ENCODE measurements at places on chromosomes 7 and 10. TPM values are rescaled to one million over a fixed set of nuclear protein-coding genes. Genes with fewer than 3 reads are reported as not detected.

The PNLIP gene
- total RNA-seq = not detected

DNA sequence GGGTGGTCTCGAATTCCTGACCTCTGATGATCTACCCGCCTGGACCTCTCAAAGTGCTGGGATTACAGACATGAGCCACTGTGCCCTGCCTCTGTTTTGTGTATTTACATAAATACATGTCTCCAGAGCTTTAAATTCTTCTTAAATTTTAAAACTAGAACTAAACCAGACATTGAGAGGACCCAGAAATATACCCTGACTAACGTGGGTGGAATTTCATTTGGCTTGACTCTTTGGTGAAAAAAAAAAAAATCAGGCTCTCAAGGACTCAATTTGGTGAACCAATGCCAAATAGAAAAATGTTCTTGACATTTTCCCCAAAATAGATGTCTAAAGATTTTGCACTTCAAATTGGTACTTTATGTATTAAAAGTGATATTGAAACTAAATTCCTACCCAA is 16.6 kb upstream of the FAS start:
- no peak for DNase-seq

GRCh38 chr10:50929670-50930069 is 44.2 kb upstream of the A1CF start:
- no peak for DNase-seq

- DNase-seq = no peak
These were observed 39.7 kb downstream of the CDC14C start for GRCh38 chr7:48964074-48964473.

The BICC1 gene
- total RNA-seq = not detected

The ZNF736 gene
- 50.0 TPM for total RNA-seq
